ENCODE measurements at places on chromosomes 7 and 10. TPM values are rescaled to one million over a fixed set of nuclear protein-coding genes. Genes with fewer than 3 reads are reported as not detected.

Gene ZNF107
- total RNA-seq: 1.6 TPM

Gene PON1
- total RNA-seq: not detected

Gene CNPY1
- 0.25 TPM for total RNA-seq

Gene LOXL4
- 5.3 TPM for total RNA-seq

Gene LIPM
- total RNA-seq: not detected

Data from gastrocnemius medialis (tissue), 4 donors.